Adrenal gland (tissue), 19 donors: ENCODE measurements at places on chromosomes 16 and 17. TPM values are rescaled to one million over a fixed set of nuclear protein-coding genes. Genes with fewer than 3 reads are reported as not detected.

DNA sequence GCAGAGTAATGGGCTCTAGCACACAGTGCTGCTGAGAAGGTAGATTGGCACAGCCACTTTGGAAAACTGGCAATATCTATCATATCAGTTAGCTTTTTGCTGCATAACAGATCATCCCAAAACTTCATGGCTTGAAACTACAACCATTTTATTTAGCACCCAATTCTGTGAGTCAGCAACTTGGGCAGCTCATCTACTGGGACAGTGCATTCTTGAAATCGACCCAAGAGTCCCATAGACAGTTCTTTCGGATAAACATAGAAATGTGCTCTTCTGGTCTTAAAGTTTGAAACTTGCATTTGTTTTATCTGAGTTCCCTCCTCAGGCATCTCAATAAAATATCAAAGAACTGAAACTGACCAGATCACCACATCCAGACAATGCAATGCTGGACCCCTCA lies 76.7 kb downstream of the CEP112 start:
- no peaks in the 10 kb centered on the region for H3K4me1 ChIP-seq
- no peak overlapping the region for H3K4me3 ChIP-seq
- no peak for DNase-seq
- no peaks in the 10 kb centered on the region for H3K36me3 ChIP-seq
- no peaks in the 10 kb centered on the region for H3K27me3 ChIP-seq

DNA sequence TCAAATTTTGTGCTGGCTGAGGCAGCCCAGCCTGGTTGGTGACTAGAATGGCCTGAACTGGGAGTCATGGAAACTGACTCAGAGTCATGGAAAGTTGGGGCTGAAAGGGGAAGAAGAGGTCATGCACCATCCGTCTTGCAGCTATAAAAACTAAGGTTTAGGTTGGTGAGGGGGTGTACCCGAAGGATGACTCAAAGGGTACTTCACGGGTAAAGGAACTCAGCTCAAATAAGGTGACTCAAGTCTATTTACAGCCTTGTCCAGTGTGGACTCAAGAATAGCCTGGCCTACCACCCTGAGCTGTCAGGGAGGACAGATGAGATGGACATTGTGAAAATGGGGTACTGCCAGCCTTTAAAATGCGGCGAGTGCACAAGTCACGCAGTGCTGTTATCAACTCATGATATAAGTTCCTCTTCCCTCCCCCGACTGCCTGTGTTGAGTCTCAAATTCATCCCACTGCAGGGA lies 18.6 kb downstream of the CD300LB start:
- H3K27ac ChIP-seq, result no peak overlapping the region
- H3K27me3 ChIP-seq, result no peaks in the 10 kb centered on the region
- H3K4me3 ChIP-seq, result no peak overlapping the region
- DNase-seq, result peak; percentile 41
- no peaks in the 10 kb centered on the region for H3K4me1 ChIP-seq

DNA sequence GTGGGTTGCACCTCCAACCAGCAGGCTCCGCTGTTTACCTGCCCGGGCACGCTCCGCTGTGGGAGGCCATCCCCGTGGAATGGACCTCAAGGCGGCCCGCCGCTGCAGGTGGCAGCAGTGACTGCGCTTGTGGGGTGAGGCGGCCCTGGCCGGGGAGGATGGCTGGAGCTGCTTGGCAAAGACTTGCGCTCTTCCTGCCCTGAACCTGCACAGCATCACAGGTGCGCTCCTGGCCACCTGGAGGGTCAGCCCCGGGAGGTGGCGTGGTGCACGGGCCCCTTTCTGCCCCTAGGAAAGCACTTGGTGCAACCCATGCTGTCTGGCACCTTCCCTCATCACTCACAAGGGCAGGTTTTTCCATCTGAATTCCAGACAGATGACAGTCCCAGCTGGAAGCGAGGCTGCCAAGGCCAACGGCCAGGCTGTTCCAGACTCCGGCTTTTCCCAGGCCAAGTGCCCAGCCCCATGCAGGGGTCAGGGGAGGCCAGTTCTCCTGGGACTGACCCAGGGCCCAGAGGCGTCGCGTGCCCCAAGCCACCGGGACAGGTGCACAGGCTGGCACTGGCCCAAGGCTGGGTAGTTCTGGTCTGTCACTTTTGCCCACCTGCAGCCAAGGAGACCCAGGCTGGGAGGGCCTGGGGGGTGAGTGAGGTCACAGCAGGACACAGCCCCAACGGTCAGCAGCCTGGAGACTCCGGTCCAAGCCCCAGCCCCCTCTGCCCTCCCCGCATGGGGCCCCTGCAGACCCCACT lies 13.3 kb downstream of the UTS2R start:
- H3K4me3 ChIP-seq, result no peak overlapping the region
- peak; percentile 86 for DNase-seq
- peaks cover 17% of the 10 kb centered on the region for H3K4me1 ChIP-seq
- peaks cover 6% of the 10 kb centered on the region for H3K27me3 ChIP-seq

GRCh38 chr17:34254651-34255380 lies at the start of gene CCL2:
Gene CCL2, plus strand, starts transcription at chr17:34255285. Its CDS starts 65 bp downstream, at chr17:34255350.
- peak within 1 kb of the TSS; percentile 34 for H3K27ac ChIP-seq
- H3K4me3 ChIP-seq, result no peak within 1 kb of the TSS
- no peaks in the 10 kb centered on the region for H3K36me3 ChIP-seq
- no peaks in the 10 kb centered on the region for H3K27me3 ChIP-seq

GRCh38 chr17:67082107-67082506 lies 37.8 kb downstream of the CACNG1 start:
- H3K4me3 ChIP-seq, result no peak overlapping the region
- no peak for DNase-seq
- no peaks in the 10 kb centered on the region for H3K36me3 ChIP-seq
- no peaks in the 10 kb centered on the region for H3K4me1 ChIP-seq

DNA sequence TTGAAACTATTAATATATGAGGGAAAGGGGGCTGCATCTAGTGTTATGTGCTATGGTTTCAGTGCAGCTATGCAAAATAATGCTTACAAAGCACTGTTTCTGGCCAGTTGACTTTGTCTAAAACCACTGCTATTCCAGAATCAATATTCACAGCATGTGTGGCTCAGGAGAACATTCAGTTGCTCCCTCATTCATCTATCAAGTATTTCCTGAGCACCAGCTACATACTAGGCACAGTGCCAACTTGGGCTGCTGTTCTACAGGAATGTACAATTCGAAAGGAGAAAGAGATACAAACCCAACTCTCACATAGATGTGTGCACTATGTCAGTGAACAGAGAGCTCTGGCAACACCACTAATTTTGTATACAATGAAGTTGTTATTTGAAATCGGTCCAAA lies 183.0 kb downstream of the PHKB start:
- DNase-seq, result peak; percentile 44
- no peaks in the 10 kb centered on the region for H3K4me1 ChIP-seq
- H3K4me3 ChIP-seq, result no peak overlapping the region
- no peak overlapping the region for H3K27ac ChIP-seq
- H3K36me3 ChIP-seq, result no peaks in the 10 kb centered on the region
- no peaks in the 10 kb centered on the region for H3K27me3 ChIP-seq

DNA sequence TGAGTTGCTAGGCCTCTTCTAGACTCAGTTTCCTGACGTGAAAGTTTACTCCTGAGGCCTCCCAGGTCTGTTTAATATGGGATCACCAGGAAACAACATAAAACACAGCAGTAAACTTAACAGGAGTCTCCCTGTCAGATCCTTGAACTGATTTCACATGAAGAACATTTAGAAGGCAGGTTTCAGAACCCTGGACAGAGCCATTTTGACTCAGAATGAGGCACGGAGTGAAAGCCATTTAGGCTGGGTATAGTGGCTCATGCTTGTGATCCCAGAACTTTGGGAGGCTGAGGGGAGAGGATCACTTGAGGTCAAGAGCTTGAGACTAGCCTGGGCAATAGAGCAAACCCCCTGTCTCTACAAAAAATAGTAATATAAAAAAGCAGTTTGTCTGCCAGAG lies 289.1 kb downstream of the CA10 start:
- no peak overlapping the region for H3K4me3 ChIP-seq
- H3K27me3 ChIP-seq, result no peaks in the 10 kb centered on the region
- H3K36me3 ChIP-seq, result no peaks in the 10 kb centered on the region

GRCh38 chr17:37261286-37261685 lies 114.5 kb upstream of the C17orf78 start:
- H3K27ac ChIP-seq, result no peak overlapping the region
- peaks cover 6% of the 10 kb centered on the region for H3K36me3 ChIP-seq
- no peak overlapping the region for H3K4me3 ChIP-seq
- no peaks in the 10 kb centered on the region for H3K27me3 ChIP-seq

- H3K27me3 ChIP-seq, result peaks cover 22% of the 10 kb centered on the region
- H3K27ac ChIP-seq, result no peak overlapping the region
- no peaks in the 10 kb centered on the region for H3K4me1 ChIP-seq
- H3K36me3 ChIP-seq, result no peaks in the 10 kb centered on the region
- DNase-seq, result no peak
Measured at GRCh38 chr17:47870056-47870455, 19.1 kb upstream of the SP6 start.

DNA sequence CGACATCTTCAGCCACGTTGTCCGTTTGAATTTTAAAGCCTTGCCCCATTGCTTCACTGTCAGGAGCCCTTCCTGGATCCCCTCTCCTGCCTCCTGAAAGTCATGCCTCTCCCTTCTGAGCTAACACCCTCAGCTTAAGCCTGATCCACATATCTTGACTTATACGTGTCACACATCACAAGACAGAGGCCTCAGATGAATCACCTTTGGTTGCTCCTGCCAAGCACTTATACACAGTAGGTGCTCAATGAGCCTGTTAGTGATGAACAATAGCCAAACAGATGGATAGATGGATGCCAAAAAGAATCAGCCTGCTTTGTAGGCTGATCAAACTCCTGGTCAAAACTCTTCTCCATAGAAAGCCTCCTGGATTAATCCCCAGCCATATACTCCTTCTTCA lies 31.8 kb downstream of the PITPNM3 start:
- H3K4me3 ChIP-seq, result no peak overlapping the region
- no peaks in the 10 kb centered on the region for H3K4me1 ChIP-seq
- H3K27ac ChIP-seq, result no peak overlapping the region
- no peak for DNase-seq
- no peaks in the 10 kb centered on the region for H3K27me3 ChIP-seq

DNA sequence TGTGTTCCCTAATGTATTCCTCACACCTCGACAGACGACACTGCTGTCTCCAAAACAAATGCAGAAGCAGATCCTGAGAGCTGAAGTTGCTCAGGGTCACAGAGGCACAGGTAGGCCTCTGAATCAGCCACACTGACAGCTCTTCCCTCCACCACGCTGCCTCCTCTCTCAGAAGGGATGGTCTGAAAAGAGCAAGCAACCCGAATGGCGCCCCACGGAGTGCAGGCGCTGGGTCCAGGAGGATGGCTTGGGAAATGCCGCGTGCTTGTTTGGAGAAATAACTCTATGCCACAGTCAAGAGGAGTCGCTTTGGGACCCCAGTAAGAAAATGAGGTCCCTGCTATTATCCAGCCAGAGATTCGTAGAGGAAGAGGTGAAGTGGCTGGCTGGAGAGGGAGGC lies 15.9 kb downstream of the CYB561 start:
- peak; percentile 62 for DNase-seq
- H3K4me3 ChIP-seq, result no peak overlapping the region
- H3K4me1 ChIP-seq, result peaks cover 25% of the 10 kb centered on the region
- no peaks in the 10 kb centered on the region for H3K36me3 ChIP-seq
- H3K27me3 ChIP-seq, result no peaks in the 10 kb centered on the region

GRCh38 chr16:4511441-4512082 lies 27.0 kb downstream of the CDIP1 start:
- no peak overlapping the region for H3K4me3 ChIP-seq
- H3K27ac ChIP-seq, result no peak overlapping the region
- peaks cover 20% of the 10 kb centered on the region for H3K4me1 ChIP-seq

MRPL12 gene
- polyA plus RNA-seq, result 159 TPM

HAP1 gene
- polyA plus RNA-seq, result 0.91 TPM

CCDC40 gene
- 11.6 TPM for polyA plus RNA-seq

SLC46A1 gene
- 104 TPM for polyA plus RNA-seq

WSCD1 gene
- polyA plus RNA-seq, result 2.9 TPM

TBC1D3B gene
- 12.9 TPM for polyA plus RNA-seq

AANAT gene
- polyA plus RNA-seq, result 0.40 TPM

NACA2 gene
- polyA plus RNA-seq, result not detected
